Daoy (cell line): ENCODE measurements at places on chromosomes 11 and 22.
A peak's percentile ranks its signal among the peaks of the same experiment; 100 is the strongest.

- DNase-seq, result no peak
Measured at GRCh38 chr11:26028393-26028911, 303.5 kb upstream of the ANO3 start.

DNA sequence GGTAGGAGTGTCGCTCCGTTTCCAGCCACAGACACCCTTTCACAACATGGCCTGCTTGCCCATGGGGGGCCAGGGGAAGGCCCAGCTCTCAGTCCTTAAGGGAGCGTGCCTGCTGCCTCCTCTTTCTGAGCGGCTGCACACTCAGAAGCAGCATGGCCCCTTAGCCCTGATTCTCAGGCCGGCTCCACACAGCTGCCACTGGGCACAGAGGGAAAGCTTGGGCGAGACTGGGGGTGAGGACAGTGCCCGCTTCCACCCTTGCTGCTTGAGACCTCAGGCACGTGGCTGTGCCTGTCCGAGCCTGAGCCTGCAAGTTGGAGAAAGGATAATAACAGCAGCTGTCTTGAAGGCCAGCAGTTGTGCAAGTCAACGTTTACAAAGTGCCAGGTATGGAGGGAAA, 416.3 kb downstream of the SHANK2 start:
- no peak for DNase-seq

GRCh38 chr11:1513326-1514296, 27.0 kb upstream of the MOB2 start:
- DNase-seq, result no peak

DNA sequence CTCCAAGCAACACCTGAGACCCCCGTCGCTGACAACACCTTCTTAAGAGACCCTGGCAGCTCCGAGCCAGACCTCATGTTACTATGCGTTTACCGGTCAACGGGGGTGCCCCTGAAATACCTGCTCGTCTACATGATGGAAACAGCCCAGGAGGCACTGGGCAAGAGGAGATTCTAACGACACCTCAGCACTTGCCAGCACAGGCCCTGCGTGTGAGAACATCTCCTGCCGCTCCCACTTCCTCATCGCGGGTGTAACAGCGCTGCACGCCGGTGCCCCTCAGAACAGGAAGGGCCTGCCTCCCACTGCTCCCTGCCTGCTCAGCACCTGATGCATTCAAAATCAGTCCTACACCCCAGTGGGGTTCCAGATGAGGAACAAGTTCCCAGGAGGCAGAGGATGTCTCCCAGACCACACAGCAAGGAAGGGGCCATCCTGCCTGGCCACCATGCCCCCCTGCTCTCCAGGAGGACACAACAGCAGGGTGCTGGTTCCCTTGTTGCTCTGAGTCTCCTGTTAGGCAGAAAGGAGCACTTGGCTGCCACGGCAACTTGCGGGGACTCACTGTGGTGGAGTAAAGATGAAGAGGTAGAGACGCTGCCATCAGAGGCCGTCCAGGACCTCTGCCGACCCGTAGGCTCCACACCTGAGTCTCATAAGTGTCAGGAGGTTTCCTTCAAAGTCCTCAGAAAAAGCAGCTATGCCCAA, 2.1 kb downstream of the TOLLIP start:
- no peak for DNase-seq

DNA sequence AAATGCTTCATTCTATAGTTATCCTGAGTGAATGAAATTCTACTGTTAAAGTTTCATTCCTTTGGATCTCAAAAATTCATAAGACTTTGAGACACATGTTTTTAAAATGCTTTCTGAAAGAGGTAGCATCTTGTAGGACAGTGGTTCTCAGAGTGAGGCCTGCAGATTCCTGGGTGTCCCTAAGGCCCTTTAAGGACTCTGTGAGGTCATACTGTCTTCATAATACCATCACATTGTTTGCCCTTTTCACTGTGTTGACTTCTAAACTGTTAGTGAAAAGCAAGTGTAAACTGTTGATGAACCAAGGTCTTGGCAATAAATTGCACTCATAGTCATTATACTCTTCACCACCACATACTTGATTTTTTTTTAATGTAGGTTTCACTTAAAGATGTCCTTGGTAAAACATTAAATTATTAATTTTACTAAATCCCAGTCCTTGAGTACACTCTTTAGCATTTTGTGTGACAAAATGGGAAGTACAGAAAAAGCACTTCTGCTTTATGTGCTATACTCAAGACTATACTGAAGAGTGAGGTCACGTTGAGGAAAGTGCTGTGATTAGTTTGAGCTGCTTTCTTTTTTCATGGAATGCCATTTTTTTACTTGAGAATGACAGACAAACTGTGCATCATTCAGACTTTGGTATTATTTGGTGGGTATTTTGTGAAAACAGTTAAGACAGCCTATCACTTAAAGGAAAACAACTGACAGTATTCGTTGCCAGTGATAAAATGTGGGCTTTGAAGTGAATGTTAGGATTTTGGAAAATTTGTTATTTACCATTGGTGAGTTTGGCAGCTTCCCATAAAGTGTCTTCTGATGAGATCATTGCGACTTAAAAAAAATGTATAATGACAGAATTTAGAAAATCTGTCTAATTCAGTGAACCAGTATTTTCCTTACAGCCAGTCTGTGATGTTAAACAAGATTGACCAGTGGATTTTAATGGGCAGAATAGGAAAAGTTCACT, 61.1 kb downstream of the SPECC1L start:
- DNase-seq, result no peak

- DNase-seq, result no peak
Measured at GRCh38 chr11:115911613-115912346, 407.6 kb upstream of the CADM1 start.

DNA sequence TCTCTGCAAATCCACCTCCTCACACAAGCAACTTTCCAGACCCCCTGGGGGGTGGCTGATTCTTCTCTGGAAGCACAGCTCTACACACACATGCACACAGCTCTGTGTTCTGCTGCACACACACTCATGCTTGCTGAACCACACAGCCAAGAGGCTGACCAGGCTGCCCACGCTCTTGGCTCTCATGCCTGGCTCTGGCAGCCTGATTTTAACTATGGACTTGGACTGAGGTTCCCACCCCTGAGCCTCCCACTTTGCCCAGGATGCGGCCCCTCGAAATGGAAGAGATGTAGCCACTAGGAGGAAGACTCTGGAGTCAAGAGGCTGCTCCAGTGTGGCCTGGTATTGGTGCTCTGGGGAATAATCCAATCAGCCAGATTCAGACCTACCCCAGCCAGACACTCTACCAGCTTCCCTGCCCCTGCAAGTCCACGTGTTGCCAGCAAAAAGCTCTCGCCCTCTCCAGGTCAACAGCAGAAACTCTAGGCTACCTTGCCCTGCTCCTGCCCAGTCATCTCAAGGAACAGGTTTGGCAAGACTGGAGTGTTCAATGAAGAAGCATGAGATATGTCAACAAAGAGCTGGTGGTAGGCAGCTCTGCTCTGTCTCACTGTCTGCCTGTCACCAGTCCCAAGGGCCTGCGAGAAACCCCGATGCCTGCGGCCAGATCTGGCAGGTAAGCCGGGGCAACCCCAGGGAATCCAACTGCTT, 8.8 kb upstream of the CASTOR1 start:
- no peak for DNase-seq

- DNase-seq, result peak; percentile 86
Measured at GRCh38 chr11:61728940-61729219, 23.6 kb upstream of the MYRF start.

DNA sequence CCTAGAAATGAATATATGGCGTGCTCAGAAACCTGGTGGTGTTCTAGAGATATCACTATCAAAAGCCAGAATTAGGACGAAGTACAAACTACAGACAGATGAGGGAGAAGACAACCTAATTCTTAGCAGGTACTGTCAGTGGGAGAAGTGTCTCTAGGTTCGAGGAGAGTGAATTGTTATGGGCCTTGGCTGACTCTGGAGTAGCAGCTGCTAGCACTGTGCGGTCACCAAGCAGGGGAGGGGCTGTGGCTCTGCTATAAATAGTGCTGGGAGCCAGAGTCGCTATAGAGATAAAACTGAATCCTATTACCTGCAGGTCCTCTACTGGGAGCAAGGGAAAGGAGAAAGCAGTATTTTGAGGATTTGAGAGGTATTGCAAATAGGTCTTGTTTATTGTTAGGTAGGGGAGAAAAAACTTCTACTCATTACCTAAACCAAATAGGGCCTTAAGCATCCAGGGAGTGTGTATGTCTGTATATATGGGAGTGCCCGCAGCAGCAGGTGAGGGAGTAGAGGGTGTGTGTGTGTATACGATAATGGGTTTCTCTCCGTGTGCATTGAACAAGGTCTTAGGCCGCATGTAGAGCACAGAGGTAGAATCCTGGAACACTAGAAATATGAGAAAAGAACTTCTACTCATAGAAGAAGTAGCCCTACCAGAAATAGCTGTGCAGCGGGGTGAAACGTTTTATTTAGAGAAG, 2.2 kb downstream of the MADD start:
- no peak for DNase-seq

GRCh38 chr22:28674121-28674563, 5.5 kb downstream of the TTC28 start:
- DNase-seq, result peak; percentile 49

DNA sequence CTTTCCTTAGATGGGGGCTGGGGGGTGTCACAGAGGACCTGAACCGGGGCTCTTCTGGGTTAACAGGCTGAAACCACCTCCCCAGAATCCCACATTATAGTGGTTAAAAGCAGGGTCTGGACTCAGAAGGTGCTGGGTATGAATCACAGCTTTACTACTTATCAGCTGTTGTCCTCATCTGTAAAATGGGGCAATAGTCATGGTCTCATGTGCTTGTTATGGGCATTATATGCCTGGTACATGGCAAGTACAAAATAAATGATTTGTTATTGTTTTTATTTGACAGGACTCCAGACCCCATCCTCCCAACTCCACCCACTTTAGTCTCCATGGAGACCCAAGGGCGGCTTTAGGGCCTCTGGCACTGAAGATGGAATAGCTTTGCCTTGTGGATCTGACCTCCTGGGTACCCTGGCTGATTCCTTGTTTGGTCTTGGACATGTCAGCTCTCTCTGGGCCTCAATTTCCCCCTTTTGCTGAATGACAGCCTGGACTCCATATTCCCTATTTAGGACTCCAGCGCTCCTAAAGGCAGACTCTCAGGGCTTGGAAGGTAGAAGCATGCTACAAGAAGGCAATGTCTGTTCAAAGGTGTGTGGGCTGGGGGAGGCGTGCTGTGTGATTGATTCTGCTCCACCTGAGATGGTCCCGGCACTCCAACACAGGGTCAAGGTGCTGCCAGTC, 812 bp upstream of the SMTN start:
- DNase-seq, result no peak

DNA sequence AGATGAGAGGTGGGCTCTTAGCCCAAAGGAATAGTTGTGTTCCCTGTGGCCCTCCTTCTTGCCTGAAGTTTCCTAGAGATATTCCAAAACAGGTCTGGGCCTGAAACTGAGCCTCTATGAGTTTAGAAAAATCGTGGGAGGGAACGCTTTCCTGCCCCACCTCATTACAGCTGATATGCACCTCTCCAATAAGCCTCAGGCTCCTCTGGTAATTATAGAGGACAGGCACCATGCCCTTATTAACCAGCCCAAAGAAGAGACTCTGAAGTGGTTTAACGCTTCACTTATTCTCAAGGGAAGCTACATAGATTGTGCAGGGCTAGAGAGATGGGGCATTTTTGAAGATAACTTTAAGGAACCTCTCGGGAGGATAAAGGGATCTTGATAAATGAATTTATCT, 3.4 kb upstream of the MPZL2 start:
- DNase-seq, result no peak

- DNase-seq, result peak; percentile 29
Measured at GRCh38 chr22:25903294-25903693, 161.3 kb downstream of the MYO18B start.

DNA sequence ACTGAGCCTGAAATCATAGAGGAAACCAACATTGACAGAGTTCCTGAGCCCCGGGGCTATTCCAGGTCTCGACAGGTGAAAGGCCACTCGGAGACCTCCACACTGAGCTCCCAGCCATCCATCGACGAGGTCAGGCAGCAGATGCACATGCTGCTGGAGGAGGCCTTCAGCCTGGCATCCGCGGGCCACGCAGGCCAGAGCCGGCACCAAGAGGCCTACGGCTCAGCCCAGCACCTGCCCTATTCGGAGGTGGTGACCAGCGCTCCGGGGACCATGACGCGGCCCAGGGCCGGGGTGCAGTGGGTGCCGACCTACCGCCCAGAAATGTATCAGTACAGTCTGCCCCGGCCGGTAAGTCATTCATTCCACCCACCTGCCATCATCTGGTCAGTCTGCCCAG, 54.9 kb downstream of the C11orf91 start:
- no peak for DNase-seq

DNA sequence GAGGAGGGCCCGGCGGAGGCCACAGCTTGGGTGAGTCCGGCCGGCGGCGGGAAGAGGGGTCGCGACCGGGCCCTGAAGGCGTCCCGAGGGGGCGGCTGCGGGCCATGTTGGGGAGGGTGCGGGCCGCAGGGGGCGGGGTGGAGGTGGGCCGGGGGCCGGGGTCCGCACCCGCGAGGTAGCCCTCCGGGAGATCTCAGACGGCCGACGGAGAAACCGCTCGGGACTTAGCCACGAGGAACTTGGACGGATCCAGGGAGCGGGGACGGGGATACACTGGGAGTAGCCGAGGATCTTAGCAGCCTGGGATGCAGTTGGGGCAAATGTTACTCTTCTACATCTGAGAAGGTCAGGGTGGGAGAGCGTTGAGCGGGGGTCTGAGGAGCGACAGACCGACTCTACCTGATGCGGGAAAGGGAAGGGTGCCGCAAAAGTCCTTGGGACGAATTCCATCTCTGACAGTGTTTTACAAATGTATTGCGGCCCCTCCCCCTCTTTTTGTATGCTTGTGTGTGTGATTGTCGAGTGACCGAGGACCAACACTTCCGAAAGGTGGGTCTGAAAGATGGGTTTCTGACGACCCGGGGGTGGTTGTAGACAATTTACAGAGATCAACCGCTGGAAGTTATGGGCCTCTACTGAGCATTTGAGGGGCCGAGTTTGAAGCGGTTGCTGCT, 658 bp downstream of the STIP1 start:
- no peak for DNase-seq

DNA sequence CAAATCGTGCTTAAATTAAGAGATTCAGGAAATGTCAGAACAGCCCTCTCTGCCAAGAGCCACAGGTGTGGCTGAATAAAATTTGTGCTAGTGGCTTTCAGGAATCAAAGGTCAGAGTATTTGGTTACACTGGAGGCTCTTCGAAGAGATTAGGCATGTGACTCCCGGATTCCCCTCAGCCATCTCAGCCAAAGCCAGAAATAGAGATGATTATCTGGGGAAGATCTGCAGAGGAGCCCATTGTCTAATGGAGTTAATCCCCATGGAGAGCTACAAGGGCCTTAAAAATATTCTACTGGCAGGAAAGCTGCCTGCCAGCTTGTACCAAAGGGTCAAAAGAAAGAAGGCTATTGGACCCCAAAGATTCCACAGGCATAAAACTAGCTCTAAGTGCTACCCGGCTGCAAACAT, 1259.5 kb downstream of the TBC1D22A start:
- no peak for DNase-seq

- DNase-seq, result no peak
Measured at GRCh38 chr22:45885941-45886395, 91.0 kb downstream of the WNT7B start.

DNA sequence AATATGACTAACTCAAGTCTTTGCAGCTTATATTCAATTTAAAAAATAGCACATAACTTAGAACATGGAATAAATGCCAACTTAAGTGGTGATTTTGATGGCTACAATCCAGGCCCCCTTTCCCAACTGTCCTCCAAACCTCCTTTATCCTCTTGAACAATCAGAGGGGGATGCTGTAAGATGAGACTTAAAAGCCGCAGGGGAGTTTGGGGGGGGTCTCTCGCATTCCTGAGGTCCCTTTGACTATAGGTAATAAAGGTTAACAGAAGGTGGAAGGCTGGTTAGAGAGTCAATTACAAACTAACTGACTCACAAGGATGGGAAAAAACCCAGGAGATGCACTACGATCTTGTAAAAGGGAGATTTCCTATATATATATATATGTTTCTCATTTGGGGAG, 101.8 kb downstream of the KIRREL3 start:
- no peak for DNase-seq
